ENCODE measurements at places on chromosomes 2 and 18. TPM values are rescaled to one million over a fixed set of nuclear protein-coding genes. Genes with fewer than 3 reads are reported as not detected.

The CAPN14 gene
- 0.40 TPM for total RNA-seq

The TBR1 gene
- 0.10 TPM for total RNA-seq

DNA sequence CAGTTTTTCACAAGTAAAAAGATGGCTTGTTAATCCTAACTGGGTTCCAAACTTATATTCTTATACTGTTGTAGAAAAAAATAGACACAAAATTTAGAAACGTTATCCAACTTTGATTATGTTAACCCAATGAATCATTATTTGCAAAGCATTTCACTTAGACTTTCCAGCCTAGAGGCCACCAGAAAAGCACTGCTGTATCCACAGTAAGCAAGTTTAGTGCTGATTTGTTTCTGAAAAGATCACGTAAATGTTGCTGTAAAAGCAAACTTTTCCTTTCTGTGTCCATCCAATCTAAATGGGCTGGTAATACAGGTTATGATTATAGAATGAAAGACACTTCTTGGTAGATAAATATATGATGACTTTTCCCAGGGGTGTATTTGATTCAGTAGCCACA is 17.6 kb upstream of the BZW1 start:
- H3K27me3 ChIP-seq, result no peaks in the 10 kb centered on the region
- no peaks in the 10 kb centered on the region for H3K4me1 ChIP-seq
- H3K4me3 ChIP-seq, result no peak overlapping the region
- H3K27ac ChIP-seq, result no peak overlapping the region
- DNase-seq, result no peak

The KCNE4 gene
- total RNA-seq, result 23.8 TPM

GRCh38 chr18:30359521-30359920 is 683.0 kb downstream of the DSC3 start:
- H3K27me3 ChIP-seq, result no peaks in the 10 kb centered on the region
- no peaks in the 10 kb centered on the region for H3K4me1 ChIP-seq
- no peaks in the 10 kb centered on the region for H3K36me3 ChIP-seq
- no peak for DNase-seq
- H3K27ac ChIP-seq, result no peak overlapping the region

The EVX2 gene
- total RNA-seq, result 0.59 TPM

- H3K4me1 ChIP-seq, result peaks cover 8% of the 10 kb centered on the region
- no peak overlapping the region for H3K27ac ChIP-seq
- no peaks in the 10 kb centered on the region for H3K36me3 ChIP-seq
Observed at GRCh38 chr18:24731158-24731557, 270.7 kb downstream of the HRH4 start.

DNA sequence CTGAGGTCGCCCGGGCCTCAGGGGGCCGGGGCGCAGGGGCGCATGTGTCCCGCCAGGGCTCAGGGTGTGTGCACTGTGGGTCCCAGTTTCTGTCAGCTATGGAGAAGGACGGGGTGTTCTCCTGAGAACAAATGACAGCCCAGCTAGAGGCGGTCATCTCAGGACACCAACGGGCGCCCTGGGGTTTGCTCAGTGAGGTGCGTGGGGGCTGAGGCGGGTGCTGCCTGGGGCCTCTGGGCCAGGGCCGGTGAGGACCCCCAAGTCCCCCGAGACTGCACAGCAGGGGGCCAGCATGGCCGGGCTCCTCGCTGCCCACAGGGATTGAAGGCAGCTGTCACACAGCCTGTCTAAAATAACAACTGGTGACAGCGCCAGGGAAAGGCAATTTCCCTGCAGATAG is 808.8 kb upstream of the SOX11 start:
- no peaks in the 10 kb centered on the region for H3K27me3 ChIP-seq
- DNase-seq, result no peak
- H3K4me1 ChIP-seq, result no peaks in the 10 kb centered on the region
- H3K36me3 ChIP-seq, result no peaks in the 10 kb centered on the region
- no peak overlapping the region for H3K4me3 ChIP-seq

DNA sequence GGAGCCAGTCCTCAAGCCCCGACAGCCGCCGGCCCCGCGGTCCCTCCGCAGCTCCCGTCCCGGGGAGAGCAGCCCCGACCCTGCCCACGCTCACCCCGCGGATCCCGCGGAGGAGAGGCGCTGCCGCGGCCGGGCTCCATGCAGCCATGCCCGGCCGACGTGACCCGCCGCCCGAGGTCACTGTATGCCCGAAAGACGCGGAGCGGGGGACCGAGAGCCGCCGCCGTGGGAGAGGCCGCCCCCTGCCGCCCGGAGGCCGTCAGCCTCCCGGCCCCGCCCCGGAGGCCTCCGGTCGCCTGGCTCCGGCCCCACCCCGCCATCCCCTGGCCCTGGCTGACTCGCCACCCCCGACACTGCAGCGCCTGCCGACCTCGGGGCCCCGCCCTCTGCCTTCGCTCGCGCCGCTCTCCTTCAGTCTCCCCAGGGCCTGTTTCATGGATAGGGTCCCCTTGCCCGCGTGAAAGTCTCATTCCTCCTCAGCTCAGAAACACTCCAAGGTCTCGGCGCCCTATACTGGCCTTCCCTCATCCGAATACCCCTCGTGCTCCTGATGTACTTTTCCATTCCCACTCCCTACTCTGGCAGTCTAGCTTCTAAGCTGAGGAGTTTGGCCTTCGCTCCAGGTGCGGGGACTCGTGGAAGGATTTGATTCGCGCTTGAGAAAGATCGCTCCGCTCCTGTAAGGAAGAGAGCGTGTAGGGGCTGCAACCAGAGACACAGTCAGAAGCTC is at the start of gene BOLA3:
TSS of gene BOLA3 (minus strand) at position 186 of the 730 bp plus-strand sequence. CDS start at position 148, 38 bp downstream.
- peak; percentile 76 for DNase-seq
- H3K36me3 ChIP-seq, result peaks cover 23% of the 10 kb centered on the region

The SCG2 gene
- total RNA-seq, result 39.1 TPM

Data from spinal cord (tissue), 10 donors.